Uterus (tissue), 4 donors: ENCODE measurements at places on chromosomes 3 and 15.

DNA sequence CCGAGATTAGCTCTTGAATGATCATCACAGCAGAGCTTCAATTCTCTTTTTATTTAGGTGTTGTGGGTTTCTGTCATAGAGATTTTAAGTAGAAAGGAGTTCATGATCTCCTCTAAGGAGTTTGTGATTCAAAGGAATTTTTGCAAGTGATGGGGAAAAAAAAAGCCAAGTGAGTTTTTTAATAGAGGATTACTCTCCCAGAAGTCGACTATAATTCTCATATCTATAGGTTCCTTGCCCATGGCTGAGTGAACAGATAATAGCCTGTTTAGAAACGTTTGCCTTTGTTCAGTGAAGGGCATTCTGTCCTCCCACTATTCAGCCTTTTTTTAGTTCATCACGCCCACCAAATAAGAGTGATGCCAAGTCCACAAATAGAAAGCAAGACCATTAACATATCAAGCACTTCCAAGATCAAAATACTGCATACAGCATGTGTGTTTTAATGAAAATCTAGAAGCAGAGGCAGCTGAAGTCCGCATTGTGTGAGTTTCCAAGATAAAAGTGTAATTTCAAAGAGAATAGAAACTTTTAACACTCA is 398.4 kb upstream of the CNTN3 start:
- DNase-seq, result no peak

- peak; percentile 71 for DNase-seq
Observed at GRCh38 chr3:8482960-8483665, 18.5 kb upstream of the LMCD1 start.

GRCh38 chr15:68375716-68376220 is 56.2 kb downstream of the ITGA11 start:
- peak; percentile 11 for DNase-seq

DNA sequence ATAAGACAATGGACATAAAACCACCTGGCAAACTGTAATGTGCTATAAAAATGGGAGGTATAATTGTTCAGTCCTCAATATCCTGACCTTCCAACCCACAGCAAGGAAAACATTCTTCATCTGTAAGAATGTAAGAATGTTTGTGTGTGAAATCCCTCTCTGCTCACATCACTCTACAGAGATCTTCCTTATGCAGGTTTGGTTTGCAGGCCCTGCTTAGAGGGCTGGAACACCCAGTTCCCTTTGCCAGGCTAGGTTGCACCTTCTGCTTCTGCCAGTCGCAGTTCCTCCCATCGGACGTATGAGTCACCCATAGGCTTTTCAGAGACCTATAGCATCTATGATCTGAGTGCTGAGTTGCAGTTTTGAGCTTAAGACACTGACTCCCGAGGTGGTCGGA is 24.1 kb upstream of the MINAR1 start:
- DNase-seq, result no peak

DNA sequence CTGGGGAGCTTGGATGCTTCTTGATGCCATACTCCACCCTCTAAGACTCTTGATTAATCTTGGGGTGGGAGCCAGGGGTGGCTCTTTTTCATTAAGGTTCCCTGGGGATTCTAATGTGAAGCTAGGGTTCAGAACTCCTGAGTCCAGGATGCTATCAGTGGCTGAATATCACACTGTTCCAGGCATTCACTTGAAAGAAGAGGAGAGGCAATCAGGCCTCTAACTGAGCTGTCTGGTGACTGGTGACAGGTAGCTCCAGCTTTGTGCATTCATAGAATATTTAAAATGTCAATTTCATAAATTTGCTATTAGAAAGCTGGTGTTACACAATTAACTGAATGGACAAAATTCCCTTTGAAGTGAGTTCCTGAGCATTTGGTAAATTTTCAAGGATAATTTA is 139.0 kb downstream of the CHDH start:
- no peak for DNase-seq

DNA sequence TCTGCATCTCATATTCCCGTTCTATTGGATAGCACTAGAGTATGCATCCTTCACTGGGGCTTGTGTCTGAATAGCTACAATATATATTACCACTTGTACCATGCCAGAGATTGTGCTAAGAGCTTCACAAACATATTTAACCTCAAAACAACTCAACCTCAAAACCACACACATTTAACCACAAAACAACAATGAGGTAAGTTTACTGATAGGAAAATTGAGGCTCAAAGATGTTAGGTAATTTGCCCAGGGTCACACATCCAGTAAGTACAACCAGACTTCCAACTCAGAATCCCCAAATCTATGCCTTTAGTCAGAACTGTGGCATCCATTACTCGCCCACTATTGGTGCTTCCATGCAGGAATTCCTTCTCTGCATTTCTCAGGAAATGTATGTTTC is 220.0 kb downstream of the FAM43A start:
- DNase-seq, result no peak

DNA sequence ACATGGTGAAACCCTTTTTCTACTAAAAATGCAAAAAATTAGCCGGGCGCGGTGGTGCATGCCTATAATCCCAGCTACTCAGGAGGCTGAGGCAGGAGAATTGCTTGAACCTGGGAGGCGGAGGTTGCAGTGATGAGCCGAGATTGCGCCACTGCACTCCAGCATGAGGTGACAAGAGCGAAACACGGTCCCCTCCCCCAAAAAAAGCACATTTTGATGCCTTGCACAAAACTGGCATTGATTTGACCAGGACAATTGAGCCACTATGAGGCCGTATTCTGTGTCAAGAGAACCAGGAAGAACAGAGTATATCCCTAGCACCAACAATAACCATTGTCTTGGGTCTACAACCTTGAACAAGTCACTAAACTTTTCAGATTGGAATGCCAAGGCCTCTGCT is 50.6 kb downstream of the SH3BP5 start:
- DNase-seq, result no peak

- no peak for DNase-seq
Observed at GRCh38 chr3:122986693-122987179, 40.8 kb downstream of the SEMA5B start.

- DNase-seq, result no peak
Observed at GRCh38 chr15:89487791-89488190, 8.6 kb downstream of the RHCG start.

DNA sequence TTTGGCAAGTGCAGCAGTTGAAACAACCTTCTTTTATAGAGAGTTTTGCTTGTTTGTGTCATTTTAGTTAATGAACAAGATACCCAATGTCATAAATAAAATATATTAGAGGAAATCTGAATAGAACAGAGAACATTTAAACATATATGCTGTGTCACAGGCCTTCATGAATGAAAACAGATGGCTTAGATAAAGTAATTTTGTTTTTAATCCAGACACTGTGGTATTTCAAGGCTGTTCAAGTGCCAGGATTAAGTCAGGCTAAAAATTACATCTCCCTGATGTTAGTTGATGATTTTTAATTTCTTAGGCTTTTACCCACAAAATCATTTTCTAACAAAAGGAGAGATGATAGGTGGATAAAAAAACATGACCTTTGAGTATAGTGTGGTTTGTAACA is 4.9 kb upstream of the ACKR4 start:
- DNase-seq, result no peak

DNA sequence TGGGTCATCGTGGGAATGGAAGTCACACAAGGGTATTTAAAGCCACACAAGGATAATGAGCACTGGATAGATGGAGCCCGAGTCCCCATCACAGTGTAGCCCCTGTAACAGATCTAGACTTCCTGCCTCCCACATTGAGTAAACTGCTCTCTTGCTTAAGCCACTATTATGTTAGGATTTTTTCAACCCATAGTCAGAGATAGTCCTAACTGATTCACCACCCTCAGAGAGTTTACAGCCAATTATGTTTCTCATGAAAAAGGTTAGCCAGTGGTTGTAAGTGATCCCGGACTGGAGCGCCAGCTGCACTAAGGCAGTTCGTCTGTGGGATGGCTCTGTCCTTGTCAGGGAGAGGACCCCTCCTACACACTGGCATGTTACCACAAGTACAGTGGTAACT is 77.0 kb downstream of the KLF13 start:
- no peak for DNase-seq

DNA sequence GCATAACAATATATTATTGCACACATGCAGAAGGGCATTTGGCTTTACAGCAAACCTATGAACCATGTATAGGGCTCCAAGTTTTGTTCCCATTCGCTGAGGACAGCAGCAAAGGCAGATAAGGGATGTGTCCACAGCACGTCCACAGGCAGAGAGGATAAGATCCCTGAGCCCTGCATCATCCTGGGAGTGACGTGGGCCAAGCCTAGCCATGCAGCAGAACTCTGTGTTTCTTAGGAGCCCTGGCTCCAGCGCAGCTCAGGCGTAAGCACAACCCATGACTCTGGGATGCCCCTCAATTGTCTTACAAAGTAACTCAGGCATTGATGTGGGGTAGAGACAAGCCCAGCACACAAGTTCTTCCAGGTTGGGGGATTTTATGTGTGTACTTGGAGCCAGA is 194.3 kb upstream of the CTDSPL start:
- DNase-seq, result no peak

- DNase-seq, result peak; percentile 88
Observed at GRCh38 chr15:41811432-41812195, 16.3 kb upstream of the JMJD7 start.
